Stimulated activated CD4-positive, alpha-beta T cell treated with anti-CD3 and anti-CD28 coated beads, Interleukin-1b, Interleukin-23, amount 100 ng/mL, for 4 hours (primary cell): ENCODE measurements at places on chromosomes 5 and 9.

- no peak for DNase-seq
Observed at GRCh38 chr5:151531581-151531980, 59.5 kb downstream of the FAT2 start.

DNA sequence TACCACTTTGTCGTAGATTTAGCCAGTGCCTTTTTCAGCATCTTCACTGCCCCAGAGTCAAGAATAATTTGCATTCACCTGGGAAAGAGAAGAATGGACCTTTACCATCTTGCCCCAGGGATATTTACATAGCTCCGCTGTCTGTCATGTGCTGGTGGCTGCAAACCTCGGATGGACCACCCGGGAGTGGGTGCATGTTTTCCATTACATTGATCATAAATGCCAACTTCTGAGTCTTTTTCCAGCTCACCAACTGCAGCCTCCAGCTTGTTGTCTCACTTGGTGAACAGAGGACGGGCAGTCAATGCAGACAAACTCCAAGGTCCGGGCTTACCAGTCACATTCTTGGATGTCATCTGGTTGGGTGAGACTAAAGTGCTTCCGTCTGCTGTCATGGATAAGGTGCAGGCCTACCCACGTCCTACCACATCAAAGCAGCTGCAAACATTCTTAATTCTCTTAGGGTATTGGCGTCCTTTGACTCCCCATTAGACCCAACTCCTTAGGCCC is 155.8 kb upstream of the APC start:
- no peak for DNase-seq

DNA sequence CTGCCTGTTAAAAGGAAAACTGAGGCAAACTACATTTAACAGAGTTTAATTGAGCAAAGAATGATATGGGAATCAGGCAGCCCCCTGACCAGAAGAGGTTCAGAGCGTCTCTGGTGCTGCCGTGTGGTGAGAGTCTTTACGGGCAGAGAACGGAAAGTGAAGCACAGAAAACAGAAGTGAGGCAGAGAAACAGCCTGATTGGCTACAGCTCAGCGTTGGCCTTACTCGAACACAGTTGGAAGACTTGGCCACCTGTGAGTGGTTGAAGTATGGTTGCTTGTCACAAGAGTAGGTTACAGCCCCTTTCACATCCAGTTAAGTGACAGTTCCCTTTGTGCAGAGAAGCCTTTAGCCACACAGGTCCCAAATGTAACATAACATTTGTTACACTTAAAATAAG is 16.9 kb upstream of the FBP1 start:
- DNase-seq = no peak

DNA sequence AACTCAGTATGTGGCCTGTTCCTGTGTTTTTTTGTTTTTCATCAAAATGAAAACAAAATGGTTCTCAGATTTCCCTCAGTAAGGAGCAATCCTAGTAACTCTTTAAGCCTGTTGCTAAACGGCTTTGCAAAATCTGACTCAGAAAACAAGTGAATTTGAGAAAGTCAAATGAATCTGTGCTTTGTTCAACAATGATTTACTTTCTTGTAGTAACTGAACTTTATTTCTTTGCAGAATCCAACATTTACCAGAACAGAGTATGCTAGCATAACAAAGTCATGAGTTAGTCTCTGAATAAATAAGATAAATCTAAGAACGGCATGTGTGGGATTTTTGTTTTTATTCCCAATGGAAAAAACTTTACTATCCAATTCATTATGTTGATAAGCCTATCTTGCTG is 93.8 kb downstream of the OXCT1 start:
- DNase-seq = no peak

DNA sequence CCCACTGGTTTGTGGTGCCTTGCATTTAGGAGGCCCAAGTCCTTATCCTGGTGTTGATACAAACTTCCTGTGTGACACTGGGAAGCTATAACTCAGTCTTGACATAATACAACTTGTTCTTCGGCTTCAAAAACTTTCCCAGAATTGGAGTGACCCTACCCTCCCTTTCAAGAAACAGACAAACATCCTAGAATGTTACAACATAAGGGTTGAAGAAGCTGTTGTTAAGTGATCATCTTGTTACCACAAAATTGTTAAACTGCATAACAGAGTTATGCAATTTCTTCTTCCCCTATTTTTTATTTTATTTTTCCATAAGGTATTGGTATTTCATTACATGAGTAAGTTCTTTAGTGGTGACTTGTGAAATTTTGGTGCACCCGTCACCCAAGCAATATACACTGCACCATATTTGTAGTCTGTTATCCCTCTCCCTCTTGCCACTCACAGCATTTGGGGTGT is 21.3 kb downstream of the TLR4 start:
- no peak for DNase-seq

GRCh38 chr5:59035681-59036080 is 452.8 kb downstream of the RAB3C start:
- DNase-seq = no peak

GRCh38 chr5:154284433-154284832 is 93.9 kb downstream of the GALNT10 start:
- DNase-seq = no peak

DNA sequence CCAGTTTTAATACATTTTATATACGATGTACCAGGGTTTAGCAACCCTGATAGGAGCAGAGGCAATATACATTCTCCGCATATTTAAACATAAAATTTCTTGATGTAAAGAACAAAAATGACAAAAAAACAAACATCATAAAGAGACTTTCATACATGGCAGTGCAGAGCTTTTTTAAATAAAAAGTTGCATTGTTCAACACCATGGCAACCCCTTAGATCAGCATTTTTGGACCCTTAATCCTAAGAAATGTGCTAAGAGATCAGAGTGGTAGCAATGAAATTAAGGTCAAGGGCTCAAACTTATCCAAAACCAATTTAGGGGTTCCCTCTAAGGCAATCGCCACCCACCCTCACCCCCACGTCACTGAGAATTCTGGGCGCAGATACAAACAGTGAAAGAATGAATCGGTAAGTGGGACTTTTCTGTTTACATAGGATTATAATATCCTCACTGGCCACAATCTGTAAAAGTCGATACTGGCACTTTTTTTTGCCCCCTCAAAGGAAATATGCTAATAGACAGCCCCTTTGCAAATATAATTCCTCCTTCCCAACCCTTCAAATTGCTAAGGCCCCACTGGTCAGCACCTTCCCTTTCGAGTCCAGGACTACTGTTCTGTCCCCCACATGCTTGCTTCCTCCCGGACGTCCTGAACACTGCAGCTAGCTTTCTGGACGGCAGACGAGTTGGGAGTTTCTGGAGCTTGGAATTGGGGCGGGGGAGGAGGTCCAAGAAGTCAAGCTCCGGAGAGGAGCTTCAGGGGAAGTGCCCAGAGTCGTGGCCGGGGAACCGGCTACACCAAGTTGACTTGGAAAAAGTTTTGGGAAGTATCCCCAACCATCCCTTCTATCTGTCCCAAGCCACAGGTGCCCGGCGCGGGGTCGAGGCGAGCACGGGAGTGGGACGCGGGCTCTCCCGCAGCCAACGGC is 2.2 kb downstream of the GAS1 start:
- DNase-seq = peak; percentile 1

DNA sequence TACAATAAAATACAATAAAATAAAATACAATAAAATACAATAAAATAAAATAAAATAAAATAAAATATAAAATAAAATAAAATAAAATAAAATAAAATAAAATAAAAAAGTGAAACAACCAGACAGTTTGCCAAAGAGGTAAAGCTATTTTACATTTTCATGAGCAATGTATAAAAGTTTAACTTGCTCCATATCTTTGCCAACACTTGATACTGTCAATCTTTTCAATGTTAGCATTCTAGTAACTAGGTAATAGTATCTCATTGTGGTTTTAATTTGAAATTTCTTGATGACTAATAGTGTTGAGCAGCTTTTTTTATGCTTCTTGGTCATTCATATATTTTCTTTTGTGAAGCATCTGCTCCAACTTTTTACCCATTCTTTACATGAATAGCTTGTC is 17.3 kb downstream of the TTC33 start:
- no peak for DNase-seq

- DNase-seq = no peak
Observed at GRCh38 chr9:29830821-29831220, 2257.5 kb upstream of the C9orf72 start.

GRCh38 chr9:129626625-129627284 is 792 bp downstream of the NTMT1 start:
- DNase-seq = no peak

DNA sequence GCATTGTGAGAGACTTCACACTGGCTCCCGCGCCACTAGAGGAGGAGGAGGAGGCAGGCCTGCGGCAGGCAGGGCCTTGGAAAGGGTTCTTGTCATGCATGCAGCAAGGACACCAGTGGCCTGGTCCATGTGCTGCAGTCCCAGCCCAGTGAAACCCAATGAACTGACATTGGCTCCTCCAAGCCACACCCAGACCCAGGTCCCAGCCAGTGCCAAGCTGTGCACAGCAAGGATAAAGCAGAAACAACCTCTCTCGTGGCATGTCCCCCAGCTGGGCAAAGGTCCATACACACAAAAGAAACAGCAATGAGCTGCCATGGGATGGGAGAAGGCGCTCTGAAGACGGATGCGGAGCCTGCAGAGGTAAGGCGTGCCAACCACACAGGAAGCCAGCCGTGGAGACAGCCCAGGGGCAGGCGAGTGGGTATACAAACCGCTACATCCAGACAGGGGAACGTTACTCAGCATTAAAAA is 89.2 kb downstream of the SEMA4D start:
- DNase-seq = peak; percentile 40

DNA sequence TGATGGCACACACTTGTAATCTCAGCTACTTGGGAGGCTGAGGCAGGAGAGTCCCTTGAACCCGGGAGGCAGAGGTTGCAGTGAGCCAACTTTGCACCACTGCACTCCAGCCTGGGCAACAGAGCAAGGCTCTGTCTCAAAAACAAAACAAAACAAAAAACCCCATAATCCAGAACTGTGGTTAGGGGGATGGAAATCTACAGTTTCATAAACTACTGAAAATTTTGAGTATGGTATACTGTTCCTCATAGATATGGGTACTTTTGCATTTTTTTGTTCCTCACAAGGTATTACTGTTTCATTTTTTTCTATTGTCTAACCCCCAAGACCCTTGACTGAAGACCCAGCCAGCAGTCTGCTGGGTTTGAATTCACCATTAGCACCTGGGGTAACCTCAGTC is 52.2 kb upstream of the MAP3K1 start:
- no peak for DNase-seq

DNA sequence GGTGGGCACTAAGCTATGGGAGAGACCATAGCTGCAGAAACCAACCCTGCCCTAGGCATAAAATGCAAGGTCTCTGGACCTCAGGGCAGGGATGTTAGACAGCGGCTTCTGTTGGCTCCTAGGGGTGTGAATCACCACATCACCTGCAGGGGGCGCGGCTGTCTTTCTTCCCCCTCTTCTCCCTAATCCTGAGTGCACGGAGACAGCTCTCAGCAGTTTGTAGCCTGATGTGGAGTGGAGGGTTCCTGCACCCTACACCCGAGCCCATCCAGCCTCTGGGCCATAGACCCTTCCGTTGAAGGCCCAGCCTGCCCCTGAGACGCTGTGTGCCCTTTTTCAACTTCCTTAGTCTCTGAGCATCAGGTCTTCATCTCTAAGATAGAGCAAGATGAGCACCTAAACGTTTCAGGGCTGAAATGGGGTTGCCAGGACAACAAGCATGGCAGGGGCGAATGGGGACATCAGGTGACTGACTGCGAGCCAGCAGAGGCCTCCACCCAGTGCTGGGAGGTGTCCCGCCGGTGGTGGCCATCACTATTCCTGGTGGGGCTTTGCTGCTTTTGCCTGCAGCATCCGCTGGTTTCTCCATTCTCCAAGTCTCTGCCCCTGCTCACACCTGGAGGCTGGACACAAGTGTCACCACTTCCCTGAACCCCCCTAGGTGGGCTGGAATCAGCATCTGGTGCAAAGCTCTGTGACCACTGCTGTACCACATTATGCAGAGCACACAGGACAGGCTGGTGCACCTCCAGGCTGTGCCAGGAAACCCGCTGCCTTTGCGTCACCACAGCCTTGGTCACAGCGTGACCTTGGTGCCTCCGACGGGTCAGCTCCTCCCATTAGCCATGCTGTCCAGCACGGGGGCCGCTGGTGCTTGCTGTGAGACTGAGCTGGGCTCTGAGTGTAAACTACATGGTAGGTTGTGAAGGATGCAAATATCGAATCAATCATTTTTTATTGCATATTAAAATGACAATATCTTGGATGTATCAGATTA is 2.5 kb upstream of the SEC16A start:
- peak; percentile 80 for DNase-seq

DNA sequence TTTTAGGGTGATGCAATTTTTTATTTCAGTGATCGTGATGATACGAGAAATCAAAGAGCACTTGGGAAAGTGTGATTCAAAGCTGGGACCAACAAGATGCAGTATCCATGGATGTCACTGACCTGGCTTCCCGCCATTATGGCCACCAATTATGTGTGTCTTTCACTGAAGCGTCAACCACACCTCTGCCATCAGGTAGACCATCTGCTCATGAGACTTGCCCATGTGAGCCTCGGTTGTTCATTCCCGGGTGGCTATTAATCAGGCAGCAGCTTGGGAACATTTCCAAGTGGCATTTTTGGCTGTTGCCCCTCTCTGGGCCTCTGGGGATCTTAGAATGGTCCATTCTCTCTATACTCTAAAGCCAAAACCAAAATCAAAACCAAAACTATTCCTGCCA is 436.0 kb upstream of the ADAMTSL1 start:
- no peak for DNase-seq

GRCh38 chr5:137217599-137218200 is 281.4 kb downstream of the SPOCK1 start:
- DNase-seq = no peak

- no peak for DNase-seq
Observed at GRCh38 chr9:35357826-35358225, 132.1 kb upstream of the RUSC2 start.

DNA sequence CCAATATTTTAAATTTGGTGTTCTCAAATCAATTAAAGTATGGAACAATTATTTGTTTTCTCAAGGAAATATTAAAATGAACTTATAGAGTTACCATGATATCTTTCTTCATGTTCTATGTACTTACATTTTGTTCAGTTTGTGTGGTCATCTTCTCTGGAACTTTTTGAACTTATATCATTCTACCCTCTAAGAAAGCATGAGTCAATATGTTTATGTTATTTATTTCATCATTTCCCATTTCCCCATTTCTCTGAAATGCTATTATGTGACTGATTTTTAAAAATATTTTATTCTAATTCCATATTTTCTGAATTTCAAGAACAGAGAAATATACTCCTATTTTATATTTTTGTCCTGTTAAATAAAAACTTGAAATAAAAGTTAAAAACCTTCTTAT is 123.5 kb upstream of the ACOT12 start:
- no peak for DNase-seq

- DNase-seq = no peak
Observed at GRCh38 chr5:18797222-18797621, 1163.0 kb downstream of the TAF11L14 start.

DNA sequence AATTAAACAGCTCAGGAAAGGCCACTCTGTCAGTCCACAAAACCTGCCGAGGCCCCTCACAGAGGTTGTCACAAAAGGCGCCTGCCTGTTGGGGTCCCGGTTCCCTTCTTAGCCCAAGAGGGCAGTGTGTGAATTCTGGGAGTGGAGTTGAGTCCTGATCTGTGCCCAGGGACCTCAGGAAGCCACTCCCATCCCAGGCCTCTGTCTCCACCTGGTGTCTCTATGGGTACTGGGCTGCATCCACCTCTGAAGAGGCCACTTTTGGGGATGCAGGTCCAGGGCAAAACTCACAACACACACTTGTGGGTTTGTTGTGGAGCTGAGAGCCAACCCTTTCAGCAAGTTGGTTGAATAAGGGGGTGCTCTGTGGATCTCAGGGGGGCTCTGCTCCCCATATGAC is 74.3 kb upstream of the STXBP1 start:
- DNase-seq = no peak
